ENCODE measurements at places on chromosomes 5 and 9.

GRCh38 chr5:98489021-98489420 lies 284.4 kb upstream of the RGMB start:
- no peak for DNase-seq

DNA sequence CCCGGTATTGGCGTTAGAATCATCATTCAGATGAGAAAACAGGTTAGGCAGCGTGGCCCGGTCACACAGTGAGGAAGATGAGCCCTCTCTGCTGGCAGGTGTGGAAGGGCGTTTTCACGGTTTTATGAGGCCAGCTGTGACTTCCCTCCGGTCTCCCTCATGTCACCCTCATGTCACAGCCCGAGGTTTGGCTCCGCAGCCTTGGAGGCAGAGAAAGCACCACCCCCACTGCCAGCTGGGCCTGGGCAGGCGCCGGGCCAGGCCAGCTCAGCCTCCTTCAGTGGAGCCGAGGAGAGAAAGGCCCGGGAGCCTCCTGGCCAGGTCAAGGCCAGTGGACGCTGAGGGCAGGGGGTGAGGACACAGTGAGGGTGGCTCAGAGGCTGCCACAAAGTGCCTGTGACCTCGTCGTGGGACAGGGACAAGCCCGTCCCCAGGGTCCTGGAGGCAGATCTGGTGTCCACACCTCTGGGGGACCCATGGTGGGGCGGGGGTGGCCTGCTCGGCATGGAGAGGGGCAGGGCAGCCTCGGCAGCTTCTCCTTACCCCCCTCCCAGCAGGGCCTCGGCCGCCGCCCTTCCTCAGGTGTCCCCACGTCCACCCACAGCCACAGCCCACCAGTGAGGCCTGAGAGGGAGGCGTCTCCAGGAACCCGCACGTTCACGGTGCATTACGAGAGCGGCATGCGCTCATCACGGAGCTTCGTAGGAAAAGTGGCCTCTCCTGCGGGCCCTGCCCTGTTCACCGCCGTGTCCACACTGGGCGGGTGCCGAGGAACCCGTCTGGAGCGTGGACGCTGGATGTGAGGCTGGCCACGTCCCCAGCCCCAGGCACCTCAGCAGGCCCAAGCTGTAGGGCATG lies 32.2 kb downstream of the EXD3 start:
- no peak for DNase-seq

- no peak for DNase-seq
Observed at GRCh38 chr5:170173227-170173626, 59.6 kb upstream of the C5orf58 start.

DNA sequence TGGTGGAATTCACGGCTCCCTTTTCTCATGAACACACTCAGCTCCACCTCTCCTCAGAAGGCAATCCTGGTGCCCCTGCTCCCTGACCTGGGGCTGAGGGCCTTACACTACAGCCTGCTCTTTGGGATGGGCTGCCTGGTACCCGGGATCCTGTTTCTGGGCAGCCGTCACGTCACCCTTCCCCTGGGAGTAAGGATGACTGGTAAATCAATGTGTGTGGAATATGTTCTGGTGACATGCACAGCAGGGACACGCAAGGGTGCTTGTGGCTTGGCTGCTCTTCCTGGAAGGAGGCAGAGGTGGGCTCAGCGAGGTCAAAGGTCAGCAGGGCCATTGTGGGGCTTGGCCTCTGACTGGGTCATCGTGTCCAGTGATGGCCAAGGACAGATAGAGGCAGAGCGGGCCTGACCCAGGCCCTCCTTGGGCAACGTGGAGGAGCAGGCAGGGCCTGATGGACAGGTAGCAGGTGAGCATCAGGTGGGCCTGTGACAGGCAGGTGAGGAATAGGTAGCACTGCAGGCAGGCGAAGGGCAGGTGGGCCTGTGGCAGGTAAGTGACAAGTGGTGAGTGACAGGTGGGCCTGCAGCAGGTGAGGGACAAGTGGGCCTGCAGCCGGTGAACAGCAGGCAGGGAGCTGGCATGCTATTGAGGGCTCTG lies 399.4 kb upstream of the IRX4 start:
- DNase-seq, result no peak

GRCh38 chr5:155957884-155958283 lies 369.1 kb upstream of the SGCD start:
- no peak for DNase-seq

DNA sequence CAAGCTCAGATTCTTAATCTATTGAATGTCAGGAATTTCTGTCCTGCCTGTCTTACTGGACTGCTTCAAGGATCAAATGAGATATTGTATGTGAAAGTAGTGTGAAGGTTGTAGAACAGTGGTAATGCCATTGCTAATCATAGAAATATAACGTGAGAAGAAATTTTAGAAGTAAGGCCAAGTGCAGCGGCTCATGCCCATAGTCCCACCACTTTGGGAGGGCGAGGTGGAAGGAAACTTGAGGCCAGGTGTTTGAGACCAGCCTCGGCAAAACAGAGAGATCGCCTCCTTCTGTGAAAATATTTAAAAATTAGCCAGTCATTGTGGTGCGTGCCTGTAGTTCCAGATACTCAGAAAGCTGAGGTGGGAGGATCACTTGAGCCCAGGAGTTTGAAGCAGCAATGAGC lies 5.1 kb upstream of the HSPA5 start:
- no peak for DNase-seq

DNA sequence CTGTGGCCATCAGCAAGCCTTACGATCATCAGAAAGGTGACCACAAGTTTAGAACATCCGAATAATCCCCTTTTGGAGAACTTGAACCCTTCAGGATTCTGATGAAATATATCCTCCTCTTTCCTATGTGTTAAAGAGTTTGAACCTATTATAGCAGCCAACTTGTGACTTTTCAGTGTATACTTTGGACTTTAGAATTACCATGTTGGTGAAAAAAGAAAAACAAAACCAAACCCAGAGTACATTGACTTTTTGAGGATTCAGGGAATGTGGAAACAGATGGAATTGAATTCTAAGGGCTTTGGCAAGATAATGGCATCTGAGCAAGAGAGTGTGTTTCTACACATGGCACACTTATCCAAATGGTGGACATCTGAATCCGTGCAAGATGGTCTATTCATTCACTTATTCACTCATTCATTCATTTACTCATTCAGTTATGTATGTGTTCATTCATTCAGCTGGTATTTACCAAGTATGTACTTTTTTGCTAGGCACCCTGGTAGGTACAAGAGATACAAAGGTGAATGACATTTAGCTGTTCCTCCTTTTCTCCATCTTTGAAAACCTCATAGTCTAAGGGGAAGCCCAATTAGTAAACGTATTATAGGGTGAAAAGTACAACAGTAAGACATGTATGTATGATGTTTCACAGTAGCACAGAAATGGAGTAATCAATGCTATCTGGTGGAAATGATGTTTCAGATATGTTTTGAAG lies 91.8 kb downstream of the PRDM6 start:
- no peak for DNase-seq

DNA sequence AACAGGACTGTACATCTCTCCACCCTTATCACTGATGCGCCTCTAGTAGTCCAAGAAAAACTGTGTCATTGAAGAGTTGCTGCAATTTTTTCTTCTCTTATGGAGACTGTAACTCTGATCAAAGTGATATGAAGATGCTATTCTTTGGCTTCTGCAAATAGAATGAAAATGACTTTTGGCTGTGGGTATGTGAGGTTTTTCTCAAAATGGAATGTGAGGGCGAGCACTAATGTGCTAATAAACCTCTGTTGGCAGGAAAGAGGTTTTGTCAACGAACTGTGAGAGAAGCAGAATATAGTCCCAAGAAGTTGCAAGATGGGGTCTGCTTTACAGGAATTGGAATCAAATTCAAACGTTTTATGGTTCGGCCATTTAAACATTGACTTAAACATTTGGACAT lies 252.0 kb upstream of the GAS1 start:
- DNase-seq, result no peak

GRCh38 chr9:95012035-95012708 lies 285.7 kb downstream of the AOPEP start:
- DNase-seq, result no peak

- DNase-seq, result no peak
Observed at GRCh38 chr5:72937517-72938061, 18.3 kb upstream of the FCHO2 start.

DNA sequence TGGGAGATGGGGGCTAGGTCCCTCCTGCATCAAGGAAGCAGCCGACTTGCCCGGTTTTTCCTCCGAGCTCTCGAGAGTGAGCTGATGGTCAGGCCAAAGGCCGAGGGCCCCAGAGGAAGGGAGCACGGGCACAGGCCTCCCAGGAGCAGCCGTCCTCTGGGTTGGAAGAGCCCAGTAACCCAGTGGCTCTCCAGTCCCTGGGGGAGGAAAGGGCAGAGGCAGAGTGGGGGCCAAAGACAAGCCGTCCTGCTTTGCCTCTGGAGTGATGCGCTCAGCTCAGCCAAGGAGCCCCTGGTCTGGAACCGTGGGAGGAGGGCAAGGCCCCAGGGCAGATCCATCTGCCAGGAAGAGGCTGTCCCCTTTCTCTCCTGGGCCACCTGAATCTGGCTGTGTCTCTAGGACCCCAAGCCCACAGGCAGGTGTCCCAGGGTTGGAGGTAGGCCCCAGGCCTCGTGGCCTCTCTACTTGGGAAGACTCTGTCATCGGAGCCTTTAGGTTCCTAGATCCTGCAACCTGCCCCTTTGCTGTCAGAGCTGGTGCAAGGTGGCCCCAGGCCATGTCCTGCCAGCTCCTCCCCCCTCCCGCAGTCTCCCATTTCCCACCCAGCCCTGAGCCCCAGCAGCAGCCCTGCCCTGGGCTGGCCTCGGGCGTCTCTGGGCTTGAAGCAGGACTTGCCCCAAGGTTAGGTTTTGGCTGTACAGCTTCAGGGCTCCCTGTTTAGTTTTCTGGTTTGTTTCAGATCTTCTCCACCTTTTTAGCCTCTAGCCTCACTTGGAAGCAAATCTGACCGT lies 224.1 kb downstream of the CACNA1B start:
- no peak for DNase-seq

GRCh38 chr5:39977066-39977655 lies 552.4 kb upstream of the DAB2 start:
- DNase-seq, result no peak

DNA sequence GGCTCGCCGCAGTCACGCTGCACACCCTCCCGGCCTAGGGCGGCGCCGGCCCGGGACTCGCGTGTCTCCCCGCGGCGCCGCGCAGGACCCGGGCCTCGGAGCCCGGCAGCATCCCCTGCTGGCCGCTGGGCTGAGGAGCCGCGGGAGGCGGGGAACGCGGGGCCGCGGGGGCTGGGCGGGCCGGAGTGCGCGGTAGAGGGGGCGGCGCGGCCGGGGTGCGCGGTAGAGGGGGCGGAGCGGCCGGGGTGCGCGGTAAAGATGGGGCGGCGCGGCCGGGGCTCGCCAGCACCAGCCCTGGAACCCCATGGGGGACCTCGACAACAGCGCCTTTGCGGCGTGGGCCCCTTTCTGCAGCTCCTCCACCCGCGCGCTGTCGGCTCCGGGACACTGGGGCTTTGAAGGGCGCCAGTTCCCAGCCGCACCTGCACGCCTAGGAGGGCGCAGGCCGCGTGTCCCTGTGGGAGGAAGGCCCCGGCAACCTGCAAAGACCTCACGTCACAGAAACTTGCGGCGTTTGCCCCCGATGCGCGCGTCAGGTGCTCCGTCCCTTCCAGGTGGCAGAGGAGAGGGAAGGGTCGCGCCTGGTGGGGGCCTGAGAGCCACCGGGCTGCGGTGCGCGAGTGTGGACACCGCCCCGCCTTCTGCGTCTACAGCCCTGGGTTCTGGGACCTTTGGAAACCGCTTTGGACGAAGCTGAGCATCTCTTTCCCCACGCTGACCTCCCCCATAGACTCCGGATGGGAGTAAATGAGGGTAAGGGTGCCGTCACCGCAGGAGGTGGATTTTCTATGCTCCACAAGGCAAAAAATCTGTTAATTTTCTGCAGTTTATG lies 49.6 kb downstream of the NSUN2 start:
- DNase-seq, result no peak

DNA sequence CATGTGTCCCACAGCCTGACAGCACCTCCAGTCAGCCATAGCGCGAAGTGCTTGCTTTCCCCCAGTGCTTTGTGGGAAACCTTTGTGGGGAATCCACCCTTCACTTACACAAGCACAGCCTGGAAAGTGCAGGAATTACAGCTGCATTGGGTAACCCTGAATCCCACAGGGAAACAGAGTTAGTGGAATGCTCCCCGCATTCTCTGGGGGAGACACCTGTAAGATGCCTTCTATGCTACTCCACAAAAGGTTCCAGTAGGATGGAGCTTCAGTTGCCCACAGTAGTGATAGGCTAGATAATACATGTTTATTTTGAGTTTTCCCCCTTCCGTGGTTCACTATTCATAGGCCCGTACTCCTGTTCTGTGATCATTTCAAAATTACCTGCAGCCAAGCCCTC lies 60.3 kb downstream of the TLE4 start:
- no peak for DNase-seq

DNA sequence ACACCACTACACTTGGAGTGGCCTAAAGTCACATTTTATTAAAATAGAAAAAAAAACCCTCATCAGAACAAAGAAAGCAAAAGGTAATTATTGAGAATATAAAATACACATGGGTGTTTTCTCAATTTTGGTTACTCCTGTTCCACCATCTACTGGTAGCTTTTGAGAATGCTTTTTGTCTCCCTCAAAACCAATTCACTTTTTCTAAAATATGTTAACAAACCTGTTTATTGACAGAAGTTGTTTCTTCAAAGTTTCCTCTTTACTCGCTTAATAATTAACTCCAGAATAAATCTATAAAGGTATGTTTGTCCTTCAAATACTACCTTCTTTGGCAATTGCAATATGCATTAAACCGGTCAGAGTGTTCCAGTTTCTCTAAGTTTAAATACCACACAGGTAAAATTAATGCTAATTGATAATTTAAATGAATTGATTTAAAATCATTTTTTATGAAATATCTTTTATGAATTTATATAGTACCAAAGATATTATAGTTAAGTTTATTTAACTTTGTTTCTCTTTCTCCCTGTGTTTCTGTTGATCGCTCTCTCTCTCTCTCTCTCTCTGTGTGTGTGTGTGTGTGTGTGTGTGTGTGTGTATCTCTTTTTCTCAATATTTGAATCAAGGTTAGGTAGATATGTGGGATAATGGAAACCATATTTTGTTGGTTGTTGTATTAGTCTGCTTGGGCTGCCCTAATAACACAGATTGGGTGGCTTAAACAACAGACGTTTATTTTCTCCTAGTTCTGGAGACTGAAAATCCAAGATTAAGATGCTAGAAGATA lies 487.4 kb downstream of the PRDM9 start:
- DNase-seq, result no peak

DNA sequence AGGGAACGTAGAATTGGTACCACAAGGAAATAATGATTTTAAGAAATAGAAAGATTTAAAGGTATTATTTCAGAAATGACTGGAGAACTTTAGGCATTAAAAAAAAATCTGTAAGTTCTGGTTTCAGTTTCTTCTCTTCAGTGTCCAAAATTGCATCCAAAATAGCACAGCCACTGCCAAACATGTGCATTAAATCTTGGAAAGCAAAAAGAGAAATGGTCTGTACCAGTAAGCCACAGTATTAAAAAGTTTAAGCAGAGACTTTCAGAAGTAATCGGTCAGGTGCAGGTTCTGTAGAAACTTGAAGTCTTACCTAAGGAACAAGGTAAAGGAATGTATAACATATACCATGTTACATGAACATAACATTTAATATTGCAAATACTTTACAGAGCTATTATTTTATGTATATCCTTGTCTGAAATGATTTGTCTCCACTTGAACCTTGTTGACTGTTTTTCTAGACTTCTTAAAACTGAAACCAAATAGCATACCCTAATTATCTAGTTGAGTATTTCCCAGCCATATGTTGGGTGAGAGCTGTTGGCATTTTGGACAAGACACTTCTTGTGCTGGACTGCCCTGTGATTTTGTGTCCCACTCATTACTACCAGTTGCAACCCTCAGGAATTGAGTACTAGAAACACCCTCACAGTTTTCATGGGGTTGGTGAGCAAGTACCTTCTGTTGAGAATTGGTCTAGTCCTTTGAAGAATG lies 32.1 kb downstream of the NIPBL start:
- no peak for DNase-seq

Measured in heart left ventricle (tissue), 16 donors.